Glutamatergic neuron (in vitro differentiated cells): ENCODE measurements at places on chromosomes 7 and 10. TPM values are rescaled to one million over a fixed set of nuclear protein-coding genes. Genes with fewer than 3 reads are reported as not detected.

Gene GPRIN2
- total RNA-seq: 3.0 TPM

DNA sequence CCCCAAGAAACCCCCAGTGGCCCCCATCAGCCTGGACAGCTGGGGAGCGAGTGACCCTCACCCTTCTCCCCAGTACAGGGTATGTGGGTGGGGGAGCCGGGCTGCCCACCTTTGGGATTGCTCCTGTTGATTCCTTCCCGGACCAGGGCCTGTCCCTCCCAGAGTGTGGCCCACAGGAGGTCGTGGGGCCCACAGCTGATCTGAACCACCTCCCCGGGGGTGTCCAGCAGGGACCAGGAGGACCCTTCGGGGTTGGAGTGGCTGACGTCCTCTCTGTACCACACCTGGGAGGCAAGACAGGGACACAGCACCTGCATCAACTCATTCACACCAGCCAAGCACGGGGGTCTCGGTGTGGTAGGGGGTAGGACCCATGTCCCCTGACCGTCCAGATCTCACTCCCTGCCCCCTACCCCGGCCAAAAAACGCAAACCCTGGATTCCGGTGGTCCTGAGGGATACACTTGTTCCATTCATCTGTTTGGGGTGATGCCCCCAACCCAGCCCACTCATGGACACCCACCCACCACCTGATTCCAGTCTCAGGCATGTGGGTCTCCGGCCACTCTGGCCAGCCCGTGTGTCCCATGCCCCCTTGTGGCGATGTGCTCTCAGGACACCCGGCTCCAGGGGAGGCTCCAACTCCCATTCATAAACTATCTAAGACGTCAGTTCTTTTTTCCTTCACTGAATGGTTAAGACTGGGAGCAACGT lies 10.9 kb downstream of the TECPR1 start:
- peak; percentile 81 for DNase-seq

Gene GLI3
- 2.9 TPM for total RNA-seq

Gene FFAR4
- total RNA-seq: not detected

DNA sequence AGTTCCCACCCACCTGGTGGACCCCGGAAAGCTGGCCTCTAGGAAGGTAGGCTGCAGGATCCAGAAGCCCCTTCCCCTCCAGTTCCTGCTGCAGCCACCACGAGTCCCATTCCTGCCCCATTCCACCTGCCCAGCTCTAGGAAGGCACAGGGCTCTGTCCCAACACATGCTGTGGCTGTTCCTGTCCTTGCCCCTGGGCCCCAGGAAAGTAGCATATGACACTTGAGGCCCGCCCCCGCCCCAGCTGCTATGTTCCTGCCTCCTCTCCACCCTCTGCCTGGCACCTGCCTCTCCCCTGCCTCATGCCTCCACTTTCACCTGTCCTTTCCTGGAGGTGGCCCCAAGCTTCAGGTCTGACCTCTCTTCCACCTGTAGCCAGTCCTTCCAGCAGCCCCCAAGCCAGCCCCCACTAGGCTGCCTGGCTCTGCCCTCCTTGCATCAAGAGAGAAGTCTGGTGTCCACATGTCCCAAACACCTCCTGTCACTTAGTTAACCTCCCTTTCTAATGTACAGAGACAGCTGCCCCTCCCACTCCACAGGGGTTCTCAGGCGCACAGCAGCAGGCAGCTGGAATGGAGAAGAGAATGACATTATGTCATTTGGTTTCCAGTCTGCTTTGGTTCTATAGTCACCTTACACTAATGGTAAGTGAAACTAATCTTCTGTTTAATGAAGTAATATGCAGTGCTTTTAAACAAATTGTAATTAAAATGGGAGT lies 22.7 kb downstream of the YKT6 start:
- DNase-seq: peak; percentile 39

GRCh38 chr7:70189776-70190175 lies 591.5 kb downstream of the AUTS2 start:
- DNase-seq: no peak

- DNase-seq: no peak
These were observed 74.3 kb upstream of the FAM20C start for GRCh38 chr7:117836-118614.

Gene ZNF786
- 17.2 TPM for total RNA-seq

DNA sequence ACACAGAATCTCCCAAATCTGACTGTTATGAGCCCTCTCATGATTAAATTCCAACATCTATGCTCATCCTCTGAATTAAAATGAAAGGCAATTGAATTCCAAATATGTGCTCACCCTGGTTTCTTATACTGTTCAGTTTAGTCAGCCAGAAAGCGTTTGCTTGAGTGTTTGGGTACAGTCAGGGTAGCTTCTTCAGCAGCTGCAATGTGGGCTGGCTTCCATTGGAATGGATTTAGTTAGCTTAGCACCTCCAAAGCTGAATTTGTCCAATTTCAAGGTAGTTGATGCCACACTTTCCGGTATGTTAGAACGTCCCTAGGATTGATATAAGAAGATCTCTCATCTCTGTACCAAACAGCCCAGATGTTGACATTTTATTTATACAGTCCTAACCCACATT lies 9.3 kb downstream of the KLHL7 start:
- DNase-seq: no peak

- no peak for DNase-seq
These were observed 34.7 kb upstream of the KMT2E start for GRCh38 chr7:104979167-104979841.

Gene PARG
- total RNA-seq: 53.3 TPM

DNA sequence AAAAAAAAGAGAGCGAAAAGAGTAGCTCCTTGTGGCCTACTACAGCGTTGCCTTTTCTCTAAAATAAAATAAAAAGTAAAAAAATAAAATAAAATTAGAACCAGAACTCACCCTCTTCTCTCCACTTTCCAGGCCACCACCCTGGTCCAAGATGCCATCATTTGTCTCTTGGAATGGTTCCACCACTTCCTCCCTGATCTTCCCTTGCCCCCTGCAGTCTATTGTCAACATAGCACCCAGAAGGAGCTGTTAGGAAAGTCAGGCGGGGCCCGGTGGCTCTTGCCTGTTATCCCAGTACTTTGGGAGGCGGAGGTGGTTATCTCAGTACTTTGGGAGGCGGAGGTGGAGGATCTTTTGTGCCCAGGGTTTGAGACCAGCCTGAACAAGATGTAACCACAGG lies 7.6 kb upstream of the GRID2IP start:
- peak; percentile 46 for DNase-seq
